ENCODE measurements at places on chromosomes 5 and 9.

DNA sequence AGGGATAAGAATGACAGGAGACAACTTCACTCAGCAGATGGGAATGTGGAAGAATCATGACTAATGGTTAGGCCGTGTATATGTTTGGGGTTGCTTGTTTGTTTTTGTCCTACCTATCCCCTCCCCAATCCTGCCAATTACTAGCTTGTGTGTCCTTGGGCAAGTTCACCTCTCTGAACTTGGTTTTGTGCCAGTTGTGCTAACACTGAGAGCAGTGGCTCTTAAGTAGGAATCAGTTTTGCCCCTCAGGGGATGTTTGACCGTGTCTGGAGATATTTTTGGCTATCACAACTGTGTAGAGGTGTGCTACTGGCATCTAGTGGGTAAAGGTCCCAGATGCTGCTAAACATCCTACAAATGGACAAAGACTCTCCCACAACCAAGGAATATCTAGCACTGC is 287.0 kb downstream of the DMRT2 start:
- peak; percentile 9 for DNase-seq

DNA sequence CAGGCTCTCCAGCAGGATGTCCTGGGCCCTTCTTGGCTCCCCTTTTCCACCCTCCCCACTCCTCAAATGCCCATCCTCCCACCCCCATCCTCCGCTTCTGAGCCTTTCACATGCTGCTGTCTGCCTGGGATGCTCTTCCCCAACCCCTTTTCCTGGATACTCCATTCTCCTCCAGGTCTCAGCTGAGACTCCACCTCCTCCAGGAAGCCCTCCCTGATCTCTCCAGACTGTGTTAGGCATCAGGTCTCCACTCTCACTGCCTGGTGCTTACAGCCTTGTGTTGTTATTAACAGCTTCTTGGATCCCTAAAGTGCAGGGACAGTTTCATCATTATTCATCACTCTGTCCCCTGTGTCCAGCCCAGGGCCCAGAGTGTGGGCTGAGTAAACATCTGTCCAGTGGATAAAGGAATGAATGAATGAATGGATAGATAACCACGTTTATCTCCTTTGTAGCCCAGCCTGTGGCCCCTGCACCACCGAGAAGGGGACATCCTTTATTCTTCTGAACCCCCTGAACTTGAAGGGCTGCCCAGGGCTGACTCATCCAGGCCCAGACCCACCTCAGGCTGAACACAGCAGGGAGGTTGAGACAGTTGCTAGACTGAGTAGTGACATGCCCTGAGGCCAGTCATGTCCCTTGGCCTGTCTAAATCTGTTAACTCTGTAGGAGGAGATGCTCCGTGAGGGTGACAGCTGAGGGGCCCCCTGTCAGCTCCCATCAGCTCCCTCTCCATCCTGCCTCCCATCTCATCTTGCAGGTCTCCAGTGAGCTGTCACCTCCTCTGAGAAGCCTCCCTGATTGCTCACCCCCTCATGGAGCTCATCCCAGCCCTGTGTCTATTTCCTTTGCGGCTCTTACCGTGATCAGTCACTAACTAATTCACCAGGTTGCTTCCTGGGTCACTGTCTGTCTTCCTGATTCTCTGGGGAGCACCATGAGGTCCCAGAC is 14.6 kb upstream of the LAMC3 start:
- no peak for DNase-seq

- DNase-seq = no peak
Measured at GRCh38 chr5:165139721-165140120, 1634.3 kb downstream of the MAT2B start.

GRCh38 chr5:25974451-25974850 is 1063.9 kb downstream of the CDH9 start:
- no peak for DNase-seq

GRCh38 chr9:20030221-20030620 is 241.4 kb upstream of the SLC24A2 start:
- no peak for DNase-seq

DNA sequence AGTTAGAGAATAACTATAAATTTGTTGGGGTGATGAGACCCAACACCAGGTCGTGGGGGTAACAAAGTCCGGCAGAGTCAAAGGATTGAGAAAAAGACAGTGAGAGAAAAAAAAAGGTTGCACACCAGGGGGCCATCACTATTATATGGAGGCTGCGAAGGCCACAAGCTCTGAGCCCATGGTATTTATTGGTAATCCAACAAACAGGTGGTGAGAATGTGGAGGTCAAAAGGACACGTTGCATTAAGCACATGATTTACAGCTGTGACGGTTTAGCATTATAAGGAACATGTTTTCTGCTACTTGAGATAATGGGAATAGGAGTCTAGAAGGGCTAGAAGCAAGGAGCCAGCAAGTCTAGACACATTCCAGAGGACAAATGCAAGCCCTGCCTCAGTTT is 2202.2 kb upstream of the C9orf72 start:
- no peak for DNase-seq

GRCh38 chr5:153584126-153584959 is 93.9 kb downstream of the GRIA1 start:
- DNase-seq = no peak

DNA sequence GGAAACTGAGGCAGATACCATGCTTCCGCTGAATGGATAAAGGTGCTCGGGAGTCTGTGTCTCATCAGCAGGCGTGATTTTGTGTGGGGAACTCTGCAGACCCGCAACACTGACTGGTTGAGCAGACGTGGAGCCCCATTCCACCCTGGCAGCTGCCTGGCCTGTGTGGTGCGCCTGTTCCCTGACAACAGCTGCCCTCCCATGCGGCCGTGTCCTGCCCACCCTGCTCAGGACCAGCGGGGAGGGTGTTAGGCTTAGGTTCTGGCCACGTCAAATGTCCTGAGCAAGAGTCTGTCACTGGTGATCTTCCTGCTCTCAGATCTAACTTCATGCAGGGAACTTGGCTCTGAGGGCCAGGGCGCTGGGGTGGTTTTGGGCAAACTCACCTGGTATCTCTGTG is 417.7 kb upstream of the IRX4 start:
- no peak for DNase-seq

- DNase-seq = no peak
Measured at GRCh38 chr5:143635146-143635752, 176.7 kb upstream of the HMHB1 start.

- DNase-seq = peak; percentile 15
Measured at GRCh38 chr5:15834596-15835245, 334.7 kb downstream of the FBXL7 start.

DNA sequence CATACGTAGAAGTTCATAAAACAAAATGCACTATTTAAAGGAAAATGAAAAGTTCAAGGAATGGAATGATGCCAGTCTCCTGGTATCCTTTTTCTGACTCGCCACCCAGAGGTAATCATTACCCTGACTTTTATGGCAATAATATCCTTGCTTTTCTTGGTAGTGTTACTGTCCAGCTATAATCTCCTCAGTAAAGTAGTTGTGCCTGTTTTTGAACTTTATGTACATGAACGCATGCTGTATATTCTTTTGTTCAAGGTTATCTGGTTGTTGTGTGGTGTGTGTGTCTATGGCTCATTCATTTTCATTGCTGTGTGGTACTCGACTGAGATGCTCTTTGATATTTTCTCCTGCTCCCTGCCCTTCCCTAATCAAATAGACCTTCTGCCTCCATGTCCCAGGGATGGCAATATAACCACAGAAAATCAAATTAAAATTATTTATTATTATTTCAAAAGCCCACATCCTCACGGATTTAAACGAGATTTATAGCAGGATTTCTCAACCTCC is 29.2 kb upstream of the FBP1 start:
- no peak for DNase-seq

- no peak for DNase-seq
Measured at GRCh38 chr5:112023766-112024165, 266.8 kb upstream of the NREP start.

DNA sequence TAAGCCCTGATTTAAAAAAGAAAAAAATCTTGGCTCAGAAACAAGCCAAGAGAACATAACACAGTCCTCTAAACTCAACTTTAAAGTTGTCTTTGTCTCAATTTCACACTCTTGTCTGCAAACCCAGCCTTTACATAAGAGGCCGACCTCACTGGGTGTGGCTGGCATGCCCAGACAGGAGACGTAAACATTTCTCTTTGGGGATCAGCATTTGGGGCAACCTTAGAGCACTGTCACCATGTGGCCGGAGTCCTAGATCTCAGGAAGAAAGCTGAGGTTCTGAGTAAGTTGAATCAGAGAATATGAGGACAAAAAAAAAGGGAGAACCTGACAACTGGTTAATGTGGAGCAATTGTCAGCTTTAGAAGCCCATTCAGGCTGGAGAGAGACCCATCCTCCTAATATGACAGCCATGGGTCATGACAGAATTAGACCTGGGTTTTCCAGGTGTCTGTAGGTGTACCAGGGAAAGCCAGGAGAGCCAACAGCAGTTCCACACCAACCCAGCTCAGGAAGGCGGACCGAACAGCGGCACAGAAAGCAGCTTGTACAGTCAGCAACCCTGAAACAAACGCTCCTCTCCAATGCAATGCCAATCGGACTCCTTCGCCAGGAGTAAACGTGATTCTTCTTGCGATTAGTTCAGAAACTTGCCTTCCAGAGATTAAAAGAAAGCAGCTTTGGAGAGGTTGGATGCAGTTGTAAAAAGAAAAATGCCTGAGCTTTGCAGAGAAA is 97.9 kb upstream of the MAP3K1 start:
- DNase-seq = no peak

DNA sequence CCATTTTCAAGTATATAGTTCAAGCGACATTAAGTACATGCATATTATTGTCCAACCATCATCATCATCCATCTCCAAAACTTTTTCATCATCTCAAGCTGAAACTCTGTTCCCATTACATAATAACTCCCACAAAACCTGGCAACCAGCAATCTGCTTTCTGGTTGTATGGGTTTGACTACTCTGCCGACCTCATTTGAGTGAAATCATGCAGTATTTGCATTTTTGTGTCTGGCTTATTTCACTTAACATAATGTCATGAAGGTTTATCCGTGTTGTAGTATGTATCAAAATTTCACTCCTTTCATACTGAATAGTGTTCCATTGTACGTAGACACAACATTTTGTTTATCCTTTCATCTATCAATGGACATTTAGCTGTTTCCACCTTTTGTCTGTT is 74.8 kb downstream of the SGCD start:
- DNase-seq = no peak

DNA sequence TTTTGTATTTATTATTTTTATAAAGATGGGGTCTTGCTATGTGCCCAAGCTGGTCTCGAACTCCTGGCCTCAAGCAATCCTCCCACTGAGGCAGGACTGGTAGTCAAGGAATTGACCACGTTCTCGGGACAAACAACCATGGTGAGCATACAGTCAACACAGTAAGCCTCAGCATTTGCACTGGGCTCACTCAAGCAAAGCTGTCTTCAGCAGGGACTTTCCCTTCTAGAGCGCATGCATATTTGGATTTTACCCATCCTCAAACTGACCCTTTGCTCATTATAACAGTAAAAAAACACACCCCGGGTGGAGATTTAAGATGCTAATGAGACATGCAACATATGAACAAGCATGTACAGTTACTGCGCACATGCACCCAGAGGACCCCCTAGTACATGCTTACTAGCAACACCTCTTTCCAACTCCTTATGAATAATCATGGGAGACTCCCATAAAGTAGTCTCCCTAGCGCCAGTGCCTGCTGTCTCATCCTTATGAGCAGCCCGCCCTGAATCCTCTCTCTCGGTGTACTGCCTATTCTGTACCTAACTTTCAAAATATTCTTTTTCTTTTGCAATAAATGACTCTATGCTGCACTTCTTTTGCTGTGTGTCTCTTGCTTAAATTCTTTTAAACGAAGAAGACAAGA is 41.5 kb downstream of the C5orf22 start:
- DNase-seq = no peak

DNA sequence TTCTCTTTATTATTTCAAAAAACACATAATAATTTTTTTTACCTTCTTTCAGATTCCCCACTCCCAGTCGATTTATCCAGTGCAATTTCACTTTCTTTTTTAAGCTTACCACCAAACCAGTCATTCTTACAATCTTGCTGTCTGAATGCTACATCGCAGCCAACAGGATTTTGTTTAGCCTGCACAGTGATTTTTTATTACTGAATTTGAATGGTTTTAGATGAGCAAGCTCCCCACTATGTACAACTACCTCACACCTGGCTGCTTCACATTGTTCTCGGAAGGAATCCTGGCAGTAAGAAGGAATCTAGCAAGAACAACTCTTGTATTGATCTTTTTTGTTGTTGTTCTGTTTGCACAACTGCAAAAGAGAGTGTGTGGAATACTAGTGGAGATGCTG is 668.1 kb upstream of the WWC1 start:
- DNase-seq = no peak

GRCh38 chr9:132214027-132214622 is 52.3 kb downstream of the NTNG2 start:
- DNase-seq = peak; percentile 19

DNA sequence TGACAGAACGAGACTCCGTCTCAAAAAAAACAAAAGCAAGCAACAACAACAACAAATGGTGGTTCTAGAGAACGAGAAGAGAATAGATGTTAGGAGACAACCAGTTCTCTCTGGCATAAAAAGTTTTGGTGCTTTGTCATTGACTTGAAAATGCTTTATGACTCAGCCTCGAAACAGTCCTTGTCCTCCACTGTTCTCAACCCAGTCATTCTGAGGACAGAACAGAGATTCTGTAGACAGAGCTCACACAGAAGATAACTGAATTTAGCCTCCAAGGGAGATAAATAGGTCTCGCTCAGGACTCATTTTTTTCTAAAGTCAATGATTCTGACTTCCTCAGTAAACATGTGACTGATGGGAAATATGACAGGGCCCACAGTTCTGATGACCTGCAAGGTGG is 76.0 kb upstream of the FSTL4 start:
- DNase-seq = no peak

DNA sequence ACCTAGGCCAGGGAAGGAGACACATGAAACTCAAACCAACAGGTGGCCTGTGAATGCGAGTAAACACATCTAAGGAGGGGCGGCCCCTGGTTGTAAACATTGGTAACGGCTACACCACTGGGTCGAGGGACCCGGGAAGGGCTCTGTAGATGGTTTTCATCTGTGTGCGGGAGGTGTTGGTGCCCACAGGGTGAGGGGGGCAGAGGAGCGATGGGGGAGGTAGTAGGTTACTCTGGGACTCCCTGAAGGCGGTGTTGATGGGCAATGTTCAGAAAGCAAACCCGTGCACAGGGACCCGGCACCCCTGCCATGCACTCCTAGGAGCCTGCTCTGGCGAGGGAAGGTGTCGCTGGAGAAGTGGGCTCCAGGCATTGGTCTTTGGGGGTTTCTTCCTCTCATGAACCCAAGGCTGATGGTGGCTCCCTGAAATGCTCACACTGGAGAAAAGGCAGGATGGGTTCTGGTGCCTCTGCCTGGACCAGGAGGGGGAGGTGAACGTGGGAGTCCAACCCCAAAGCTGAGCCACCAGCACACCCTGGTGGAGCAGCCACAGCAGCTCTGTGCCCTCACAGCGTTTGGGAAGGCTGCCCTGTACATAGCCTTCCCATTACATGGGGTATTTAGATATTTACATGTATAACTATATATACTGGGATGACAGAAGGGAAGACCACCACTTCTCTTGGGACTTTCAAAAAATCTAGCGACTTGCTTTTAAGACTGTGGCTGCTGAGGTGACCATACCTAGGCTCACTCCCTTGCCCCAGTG is 103.2 kb downstream of the ENTREP1 start:
- no peak for DNase-seq

- no peak for DNase-seq
Measured at GRCh38 chr9:70887826-70888225, 233.6 kb downstream of the TRPM3 start.

- DNase-seq = no peak
Measured at GRCh38 chr5:59763541-59763940, 130.0 kb downstream of the PDE4D start.

GRCh38 chr5:181234455-181235306 is 9.0 kb downstream of the RACK1 start:
- DNase-seq = no peak

Data from NCI-H1105 treated with DMSO at 0.1 percent for 48 hours (cell line).